ENCODE measurements at places on chromosomes 11 and 22.
A peak's percentile ranks its signal among the peaks of the same experiment; 100 is the strongest.

GRCh38 chr11:95907476-95907875 lies 16.4 kb downstream of the MTMR2 start:
- DNase-seq = no peak

DNA sequence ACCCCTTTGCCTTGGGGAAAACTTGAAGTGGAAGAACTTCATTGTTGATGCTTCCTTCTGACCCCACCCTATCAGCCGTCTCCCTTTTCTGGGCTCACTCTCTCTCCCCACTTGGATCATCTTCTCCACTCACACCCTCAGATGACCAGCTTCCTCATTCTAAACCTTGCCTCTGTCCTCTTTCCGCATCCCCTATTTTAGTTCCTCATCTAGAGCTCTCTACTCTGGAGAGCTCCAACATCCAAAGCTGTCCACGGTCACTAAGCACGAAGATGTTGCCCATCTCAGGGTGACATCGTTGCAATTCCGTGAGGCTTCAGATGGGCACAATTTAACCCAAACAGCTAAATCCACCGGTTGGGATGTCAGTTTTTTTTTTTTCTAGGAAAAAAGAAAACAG lies 31.6 kb upstream of the ME3 start:
- no peak for DNase-seq

DNA sequence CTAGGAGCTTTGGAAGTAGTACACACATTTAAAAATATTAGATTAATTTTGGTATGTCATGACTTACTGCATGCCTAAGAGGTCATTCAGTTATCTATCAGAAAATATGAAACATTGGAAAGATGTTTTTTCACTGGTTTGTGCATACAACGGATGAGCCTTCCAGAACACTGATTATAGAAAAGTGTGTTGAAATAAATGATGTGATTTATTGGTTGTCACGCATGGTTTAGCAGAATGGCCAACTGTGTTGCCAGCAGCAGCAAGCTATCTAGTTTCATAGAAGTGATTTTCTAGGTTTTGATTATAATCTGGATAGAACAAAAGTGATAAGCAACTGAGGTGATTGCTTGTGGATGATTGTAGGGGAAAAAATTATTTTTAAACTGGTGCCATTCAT lies 53.6 kb downstream of the DDX10 start:
- DNase-seq = no peak

GRCh38 chr22:46795845-46796565 lies 33.6 kb downstream of the TBC1D22A start:
- DNase-seq = no peak

DNA sequence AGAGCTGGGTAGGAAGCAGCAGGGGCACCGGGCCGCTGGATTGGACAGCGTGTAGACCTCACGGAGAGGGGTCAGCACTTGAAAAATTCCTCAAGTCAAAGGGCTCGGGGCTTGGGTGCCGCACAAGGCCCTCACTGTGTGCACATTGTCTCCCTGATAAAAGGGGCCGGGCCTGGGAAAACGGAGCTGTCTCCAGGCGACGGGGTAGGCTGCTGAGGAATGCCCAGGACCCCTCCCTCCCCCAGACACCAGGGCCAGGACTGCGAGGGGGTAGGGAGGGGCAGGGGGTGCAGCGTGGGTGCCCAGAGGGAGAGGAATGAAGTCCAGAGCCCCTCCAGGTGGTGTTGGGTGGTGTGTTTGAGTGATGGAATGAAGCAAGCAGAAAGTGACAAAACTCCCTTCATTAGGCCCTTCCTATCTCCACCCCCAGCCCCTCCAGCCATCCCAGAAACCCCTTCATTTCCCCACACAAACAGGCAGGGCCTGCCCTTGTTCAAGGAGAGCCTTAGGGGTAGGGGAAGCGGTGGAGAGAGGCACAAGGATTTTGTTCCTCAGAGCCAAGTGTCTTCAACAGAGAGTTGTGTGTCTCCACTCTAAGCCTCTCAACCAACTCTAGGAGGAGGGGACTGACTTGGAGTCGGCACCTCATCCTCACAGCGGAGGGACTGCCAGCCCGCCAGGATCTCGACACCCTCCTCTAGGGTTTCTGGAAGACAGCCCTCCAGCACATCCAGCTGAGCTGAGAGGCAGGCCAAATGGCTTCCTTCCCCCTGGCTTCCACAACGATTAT lies 63.9 kb downstream of the SYN3 start:
- no peak for DNase-seq

DNA sequence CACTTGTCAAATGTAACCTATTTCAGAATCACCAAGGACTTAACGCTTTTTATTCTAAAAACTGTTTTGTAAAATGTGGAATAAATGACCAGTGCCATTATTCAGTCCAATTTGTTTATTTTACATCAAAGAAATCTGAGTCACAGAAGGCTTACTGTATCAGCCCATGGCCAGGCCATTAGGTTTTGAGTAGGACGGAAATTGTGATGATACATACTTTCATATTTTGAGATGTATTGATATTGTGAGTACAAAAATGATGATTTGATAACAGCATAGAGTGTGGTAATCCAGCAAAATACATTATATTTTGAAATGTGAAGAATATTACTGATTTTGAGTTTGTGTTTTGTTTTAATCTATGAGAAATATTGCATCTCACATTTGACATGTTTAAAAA lies 81.1 kb downstream of the PIWIL3 start:
- no peak for DNase-seq

- DNase-seq = no peak
Observed at GRCh38 chr11:14552089-14552488, 31.9 kb upstream of the PSMA1 start.

DNA sequence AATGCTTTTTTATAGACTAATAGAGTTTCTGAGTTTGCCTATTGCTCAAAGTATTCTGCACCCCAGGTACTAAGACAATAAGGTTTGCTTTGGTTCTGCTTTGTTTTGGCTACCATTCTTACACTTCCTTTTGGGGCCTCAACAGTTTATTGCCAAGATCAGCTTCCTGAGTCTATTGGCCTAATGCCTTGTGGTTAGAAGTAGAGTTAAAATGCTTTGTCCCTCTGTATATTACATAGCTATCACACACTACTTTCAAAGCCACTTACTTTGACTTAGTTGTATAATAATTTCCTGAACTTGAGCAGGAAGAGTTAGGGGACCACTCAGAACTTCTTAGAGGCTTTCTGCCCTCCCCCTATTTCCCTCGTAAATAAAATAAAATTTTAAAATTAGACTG lies 96.5 kb downstream of the DLG2 start:
- DNase-seq = no peak

GRCh38 chr11:122796128-122796717 lies 42.1 kb upstream of the CRTAM start:
- DNase-seq = peak; percentile 54

- DNase-seq = peak; percentile 16
Observed at GRCh38 chr22:28435140-28435768, 244.4 kb downstream of the TTC28 start.

GRCh38 chr11:4979036-4979435 lies 15.6 kb upstream of the OR51L1 start:
- no peak for DNase-seq

DNA sequence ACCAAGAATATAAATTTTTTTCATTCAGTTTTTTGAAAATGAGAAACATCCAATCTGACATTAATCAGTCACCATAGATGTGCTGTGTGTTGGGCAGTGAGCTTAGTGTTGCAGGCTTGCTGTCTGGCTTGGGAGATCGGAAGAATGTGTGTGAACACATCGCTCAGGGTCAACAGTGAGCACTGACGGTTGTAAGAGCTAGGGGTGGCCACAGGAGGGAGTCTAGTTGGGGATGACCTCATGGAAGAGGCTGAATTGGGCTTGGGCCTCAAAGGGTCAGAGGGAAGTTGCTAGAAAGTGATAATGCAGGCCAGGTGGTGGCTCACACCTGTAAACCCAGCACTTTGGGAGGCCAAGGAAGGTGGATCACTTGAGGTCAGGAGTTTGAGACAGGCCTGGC lies 375.4 kb downstream of the DDX10 start:
- DNase-seq = no peak

GRCh38 chr11:109745996-109746625 lies 324.1 kb downstream of the C11orf87 start:
- no peak for DNase-seq

DNA sequence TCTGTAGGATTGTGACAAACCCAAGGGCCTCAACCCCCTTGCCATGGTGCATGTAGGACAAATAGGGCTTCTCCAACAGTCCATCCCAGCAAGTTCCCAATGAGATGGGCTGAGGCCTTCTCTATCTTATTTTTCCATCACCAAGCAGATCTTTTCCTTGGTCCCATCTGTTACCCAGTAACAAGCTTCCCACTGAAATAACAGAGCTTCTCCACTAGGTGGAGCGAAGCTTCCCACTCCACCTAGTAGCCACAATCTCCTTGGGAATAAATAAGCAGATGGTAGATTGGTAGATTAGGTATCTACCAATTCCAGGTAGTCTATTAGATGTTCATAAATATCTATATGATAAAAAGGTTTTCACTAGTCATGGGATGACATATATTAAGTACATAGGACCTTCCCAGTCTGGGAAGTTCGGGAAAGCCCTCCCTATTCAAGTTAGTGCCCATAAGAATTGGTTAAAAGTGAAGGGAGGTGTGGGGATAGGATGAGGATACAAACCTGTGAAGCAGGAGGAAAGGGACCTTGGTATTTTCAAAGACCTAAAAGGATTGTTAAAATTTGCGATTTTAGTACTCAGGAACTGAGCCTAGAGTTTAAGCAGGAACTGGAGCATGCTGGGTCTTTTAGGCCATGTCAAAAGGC lies 5.9 kb upstream of the OR52L1 start:
- no peak for DNase-seq

GRCh38 chr11:36288442-36289225 lies 590 bp downstream of the COMMD9 start:
- no peak for DNase-seq

GRCh38 chr11:101269390-101269789 lies 139.8 kb upstream of the PGR start:
- no peak for DNase-seq

DNA sequence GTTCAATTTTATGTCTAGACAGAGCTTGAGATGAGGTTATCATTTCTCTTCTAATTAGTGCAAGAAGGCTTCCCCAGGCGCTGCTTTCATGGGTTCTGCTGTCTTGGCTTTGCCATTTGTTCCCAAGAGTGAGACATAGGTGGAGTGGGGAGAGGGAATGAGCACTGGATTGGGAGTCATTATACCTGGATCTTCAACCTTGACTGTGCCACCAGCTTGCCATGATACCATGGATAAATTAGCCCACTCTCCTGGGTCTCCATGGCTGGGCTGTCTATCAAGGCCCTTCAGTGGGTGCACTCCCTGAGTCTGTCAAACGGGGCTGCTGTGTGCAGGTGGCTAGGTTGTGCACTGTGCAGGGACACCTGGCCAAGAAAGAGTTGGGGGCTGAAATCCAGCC lies 15.6 kb upstream of the NECTIN1 start:
- no peak for DNase-seq

GRCh38 chr11:22681281-22681812 lies 14.9 kb downstream of the GAS2 start:
- no peak for DNase-seq

GRCh38 chr11:57917632-57918031 lies 106.0 kb upstream of the OR9Q1 start:
- no peak for DNase-seq

DNA sequence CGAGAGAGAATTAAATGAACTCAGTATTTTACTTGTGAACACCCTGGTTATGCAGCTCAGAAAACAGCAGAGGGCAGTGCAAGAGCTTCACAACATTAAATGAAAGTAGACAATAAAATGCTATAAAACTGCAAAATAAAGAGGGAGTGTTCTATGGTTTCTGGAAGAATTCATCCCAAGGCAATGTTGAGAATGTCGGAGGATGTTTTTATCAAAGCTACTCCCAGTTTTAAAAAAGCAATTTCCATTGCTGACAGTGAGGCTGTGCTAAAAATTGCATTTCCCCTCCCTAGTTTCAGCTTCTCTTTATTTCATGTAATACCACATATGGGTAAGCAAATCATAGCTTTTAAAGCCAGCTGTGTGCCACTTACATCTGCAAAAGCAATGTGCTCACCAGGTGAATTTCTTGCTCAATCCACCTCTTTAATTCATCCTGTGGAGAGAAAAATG lies 296.8 kb downstream of the RAB38 start:
- DNase-seq = no peak

- no peak for DNase-seq
Observed at GRCh38 chr11:10868352-10868751, 10.5 kb upstream of the ZBED5 start.

- DNase-seq = no peak
Observed at GRCh38 chr11:60859616-60860250, 4.0 kb upstream of the PTGDR2 start.

DNA sequence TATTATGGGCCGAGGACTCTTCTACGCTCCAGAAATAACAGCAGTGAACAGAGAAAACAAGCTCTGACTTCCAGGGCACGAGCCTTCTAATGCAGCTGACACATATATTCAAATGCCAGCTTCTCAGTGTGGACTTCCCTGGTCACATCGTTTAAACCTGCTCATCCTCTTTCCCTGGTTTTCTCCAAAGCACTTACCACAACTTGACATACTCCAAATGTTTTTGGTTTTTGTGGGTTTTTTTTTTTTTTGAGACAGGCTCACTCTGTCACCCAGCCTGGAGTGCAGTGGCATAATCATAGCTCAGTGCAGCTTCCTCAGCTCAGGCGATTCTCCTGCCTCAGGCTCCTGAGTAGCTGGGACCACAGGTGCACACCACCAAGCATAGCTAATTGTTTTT lies 105.5 kb downstream of the MICAL3 start:
- DNase-seq = no peak

GRCh38 chr11:9008011-9008550 lies 4.3 kb upstream of the NRIP3 start:
- no peak for DNase-seq

DNA sequence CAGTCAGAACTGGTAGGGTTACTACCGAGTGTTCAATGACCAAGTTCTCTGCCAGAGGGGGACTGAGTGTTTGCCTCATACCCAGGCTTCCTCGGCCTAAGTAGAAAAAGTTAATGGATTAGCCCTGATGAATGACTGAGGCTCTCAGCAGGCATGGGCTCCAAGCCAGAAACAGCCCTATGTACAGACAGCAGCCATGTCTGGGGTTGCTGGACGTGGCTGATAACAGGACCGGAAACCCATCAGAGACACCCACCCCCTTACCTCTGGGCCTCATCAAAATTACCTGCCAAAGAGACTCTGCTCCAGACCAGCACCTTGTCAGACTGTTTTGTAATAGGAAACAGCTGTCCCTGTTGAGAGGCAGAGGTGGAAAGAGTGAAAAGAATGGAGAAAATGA lies 351.4 kb downstream of the ETS1 start:
- DNase-seq = no peak

DNA sequence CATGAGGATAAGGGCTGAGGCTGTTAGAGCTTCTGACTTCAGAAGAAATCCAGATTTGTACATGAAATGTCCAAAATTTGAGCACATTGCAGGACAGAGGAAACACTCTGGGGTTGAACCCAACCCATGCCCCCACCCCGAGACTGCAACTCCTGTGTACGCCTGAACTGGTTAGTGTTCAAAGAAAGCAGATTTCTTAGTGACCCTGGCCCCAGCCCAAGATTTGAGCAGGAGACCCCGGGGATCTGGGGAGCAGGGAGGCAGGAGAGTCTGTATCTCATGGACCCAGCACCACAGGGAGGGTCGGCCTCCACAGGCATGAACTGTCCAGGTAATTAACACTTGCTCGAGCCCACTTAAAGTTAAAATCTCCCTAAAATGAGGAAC lies 69.3 kb upstream of the WNT7B start:
- DNase-seq = peak; percentile 10
